ENCODE measurements at places on chromosomes 2 and 18. TPM values are rescaled to one million over a fixed set of nuclear protein-coding genes. Genes with fewer than 3 reads are reported as not detected.

The PFN4 gene
- 1.00 TPM for total RNA-seq

The SCN2A gene
- total RNA-seq, result 117 TPM

The SERPINB3 gene
- total RNA-seq, result not detected

GRCh38 chr2:215052404-215052803, 86.0 kb downstream of the ABCA12 start:
- DNase-seq, result no peak

The LIMS4 gene
- total RNA-seq, result 0.45 TPM

DNA sequence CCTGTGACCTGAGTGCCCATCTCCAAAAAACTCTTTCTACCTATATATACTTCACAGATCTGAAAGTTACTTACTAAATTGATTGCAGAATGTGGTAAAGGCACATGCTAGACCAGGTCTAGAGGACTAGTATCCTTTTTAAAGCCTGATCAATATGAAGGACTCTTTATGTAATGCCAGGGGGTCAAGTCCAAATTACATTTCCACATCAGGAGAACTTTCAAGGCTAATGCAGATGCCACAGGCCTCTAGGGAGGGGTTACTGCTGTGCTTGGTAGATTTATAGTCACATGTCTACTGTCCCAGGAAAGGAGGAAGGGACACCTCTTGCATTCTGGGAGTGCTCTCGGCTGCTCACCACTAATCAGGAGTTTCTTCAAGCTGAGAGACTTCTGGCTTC, 118.4 kb upstream of the NOSTRIN start:
- DNase-seq, result no peak

DNA sequence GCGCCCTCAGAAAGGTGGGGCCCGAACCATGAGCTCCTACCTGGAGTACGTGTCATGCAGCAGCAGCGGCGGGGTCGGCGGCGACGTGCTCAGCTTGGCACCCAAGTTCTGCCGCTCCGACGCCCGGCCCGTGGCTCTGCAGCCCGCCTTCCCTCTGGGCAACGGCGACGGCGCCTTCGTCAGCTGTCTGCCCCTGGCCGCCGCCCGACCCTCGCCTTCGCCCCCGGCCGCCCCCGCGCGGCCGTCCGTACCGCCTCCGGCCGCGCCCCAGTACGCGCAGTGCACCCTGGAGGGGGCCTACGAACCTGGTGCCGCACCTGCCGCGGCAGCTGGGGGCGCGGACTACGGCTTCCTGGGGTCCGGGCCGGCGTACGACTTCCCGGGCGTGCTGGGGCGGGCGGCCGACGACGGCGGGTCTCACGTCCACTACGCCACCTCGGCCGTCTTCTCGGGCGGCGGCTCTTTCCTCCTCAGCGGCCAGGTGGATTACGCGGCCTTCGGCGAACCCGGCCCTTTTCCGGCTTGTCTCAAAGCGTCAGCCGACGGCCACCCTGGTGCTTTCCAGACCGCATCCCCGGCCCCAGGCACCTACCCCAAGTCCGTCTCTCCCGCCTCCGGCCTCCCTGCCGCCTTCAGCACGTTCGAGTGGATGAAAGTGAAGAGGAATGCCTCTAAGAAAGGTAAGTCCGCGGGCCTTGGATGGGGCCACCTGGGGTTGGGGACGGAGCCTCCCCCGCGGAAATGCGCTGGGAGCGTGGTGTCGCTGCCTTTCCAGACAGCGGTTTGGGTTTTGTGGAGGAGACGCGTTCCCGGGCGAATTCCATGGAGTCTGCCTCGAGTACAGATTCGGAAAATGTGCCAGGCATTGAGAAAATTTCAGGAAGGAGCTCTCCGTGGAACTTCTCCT, 559 bp downstream of the HOXD1 start:
- no peak for DNase-seq

GRCh38 chr2:42581257-42581656, 12.8 kb downstream of the MTA3 start:
- DNase-seq, result no peak

DNA sequence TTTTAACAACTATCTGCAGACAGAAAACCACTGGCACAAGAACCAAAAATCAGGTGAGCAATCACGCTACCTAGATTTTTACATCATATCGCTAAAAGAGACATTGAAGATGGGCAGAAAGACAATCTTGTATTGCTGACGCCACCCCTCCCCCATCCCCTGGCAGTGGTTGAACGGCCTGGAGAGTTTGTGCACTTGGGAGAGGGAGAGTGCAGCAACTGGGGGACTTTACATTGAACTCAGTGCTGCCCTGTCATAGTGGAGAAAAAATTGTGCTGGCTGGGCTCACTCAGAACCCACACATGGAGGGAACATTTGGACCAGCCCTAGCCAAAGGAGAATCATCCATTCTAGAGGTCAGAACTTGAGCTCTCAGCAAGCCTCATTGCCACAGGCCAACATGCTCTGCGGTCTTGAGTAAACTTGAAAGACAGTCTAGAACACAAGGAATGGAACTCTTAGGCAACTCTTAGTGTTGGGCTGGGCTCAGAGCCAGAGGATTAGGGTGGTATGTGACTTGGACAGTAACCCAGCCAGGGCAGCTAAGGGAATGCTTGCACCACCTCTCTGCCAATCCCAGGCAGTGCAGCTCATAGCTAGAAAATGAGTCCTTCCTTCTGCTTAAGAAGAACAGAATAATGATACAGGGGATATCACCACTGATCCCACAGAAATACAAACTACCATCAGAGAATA, 220.0 kb upstream of the CYP26B1 start:
- no peak for DNase-seq

DNA sequence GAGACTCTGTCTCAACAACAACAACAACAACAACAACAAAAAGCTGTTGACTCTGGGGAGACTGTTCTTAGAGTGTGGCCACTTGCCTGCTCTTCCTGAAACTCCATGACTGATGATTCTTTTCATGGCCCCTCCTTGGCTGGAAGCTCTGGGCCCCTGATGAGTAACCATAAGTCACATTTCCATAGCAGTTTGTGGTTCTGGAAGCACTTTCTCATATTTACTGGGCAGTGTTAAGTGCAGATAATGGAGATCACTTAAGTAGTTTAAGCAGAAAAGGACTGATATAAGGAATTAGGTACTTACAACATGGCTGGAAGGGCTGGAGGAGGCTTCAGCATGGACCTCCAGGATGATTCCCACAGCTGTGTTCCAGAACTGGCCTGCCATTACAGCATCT, 147.3 kb upstream of the DLX2 start:
- DNase-seq, result no peak

- no peak for DNase-seq
Observed at GRCh38 chr18:7918701-7919100, 351.6 kb downstream of the PTPRM start.

- DNase-seq, result no peak
Observed at GRCh38 chr2:120298173-120298835, 45.7 kb downstream of the RALB start.

DNA sequence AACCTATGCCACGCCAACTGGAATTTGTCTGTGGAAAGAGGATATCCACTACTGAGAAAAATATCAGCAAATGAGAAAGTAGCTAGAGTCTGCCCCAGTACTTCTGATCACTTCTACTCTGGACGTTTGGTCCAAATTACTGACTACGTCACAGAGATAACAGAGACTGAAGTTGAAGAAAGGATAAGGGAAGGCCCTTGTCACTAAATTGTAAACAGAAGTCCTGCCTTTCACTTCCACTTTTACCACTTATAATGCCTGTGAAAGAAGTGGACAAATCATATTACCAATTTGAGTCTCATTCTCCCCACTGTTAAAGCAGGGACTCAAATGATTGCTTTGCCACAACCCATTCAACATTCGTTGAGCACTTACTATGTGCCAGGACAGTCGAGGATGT, 173.9 kb upstream of the ERBB4 start:
- no peak for DNase-seq

GRCh38 chr2:128237081-128237534, 81.6 kb downstream of the HS6ST1 start:
- DNase-seq, result peak; percentile 14

The ANKRD62 gene
- 0.18 TPM for total RNA-seq

GRCh38 chr2:188969651-188970050, 4.5 kb upstream of the COL3A1 start:
- no peak for DNase-seq

The C2orf78 gene
- not detected for total RNA-seq

DNA sequence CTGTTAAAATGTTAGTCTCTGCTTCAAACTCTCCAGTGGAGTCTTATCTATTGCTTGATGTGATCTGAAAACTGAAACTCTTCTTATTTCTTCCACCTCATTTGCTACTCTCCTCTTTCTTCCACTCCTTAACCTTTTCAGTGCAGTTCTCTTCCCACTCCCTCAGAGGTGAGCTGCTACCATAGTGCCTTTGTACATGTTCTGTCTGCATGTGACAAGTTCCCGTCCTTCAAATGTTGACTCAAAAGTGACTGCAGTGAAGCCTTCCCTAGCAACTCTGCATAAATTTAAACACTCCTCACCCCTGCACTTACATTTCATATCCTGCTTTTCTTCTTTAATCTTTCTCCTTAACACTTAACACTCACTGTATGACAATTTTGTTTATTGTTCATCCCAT, 12.1 kb downstream of the SGO2 start:
- DNase-seq, result no peak

The FBLN7 gene
- total RNA-seq, result 5.3 TPM

DNA sequence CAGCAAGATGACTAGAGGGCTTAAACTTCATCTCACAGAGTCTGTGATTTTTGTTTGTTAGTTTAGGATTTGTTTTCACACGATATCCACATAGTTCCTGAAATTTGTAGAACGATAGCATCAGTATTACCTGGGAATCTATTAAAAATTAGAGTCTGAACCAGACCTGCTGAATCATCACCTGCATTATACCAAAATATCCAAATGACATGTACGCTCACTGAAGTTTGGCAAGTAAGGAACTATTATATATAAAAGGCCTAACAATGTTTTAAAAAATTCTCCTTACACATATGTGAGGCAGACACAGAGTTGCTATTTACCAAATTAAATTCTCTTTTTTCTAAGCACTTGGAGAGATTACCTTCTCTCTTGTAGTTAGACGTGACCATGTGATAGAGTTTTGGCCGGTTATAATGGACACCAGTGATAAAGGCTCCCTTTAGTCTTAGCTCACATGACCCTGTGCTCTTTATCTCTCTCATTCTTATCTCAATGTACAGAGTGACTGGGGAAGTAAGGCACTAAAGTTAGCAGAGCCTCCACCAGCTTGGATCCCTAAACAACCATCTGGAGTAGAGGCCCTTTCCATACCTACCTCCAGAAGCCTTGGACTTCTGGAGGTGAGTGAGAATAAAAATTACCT, 363.1 kb downstream of the DSC3 start:
- no peak for DNase-seq

DNA sequence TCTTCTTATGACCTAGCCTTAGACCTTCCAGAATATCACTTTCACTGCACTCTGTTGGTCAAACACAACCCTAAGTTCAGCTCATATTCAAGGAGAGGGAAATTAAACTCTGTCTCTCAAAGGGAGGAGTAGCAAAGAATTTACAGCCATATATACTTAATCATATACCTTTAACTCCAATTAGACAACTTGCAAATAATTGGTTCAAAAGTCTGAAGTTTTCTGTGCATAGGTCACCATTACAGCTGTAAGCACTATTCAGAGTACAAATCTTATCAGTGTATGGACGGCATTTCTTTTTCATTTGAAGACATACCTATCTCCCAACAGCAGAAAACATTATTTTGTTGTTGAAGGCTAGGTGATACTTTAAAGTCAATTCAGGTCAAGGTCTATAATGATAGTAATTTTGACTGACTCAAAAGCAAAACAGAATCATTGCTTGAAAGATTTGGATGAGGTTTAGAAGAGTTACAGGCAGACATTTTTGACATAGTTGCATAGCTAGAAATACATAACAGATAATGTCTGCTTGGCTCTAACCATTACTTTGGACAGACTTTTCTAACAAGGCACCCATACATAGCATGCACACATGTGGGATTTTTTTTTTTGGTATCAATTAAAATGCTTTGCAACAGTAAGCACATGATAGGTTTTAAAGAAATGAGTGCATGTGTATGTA, 131.5 kb downstream of the CPS1 start:
- no peak for DNase-seq

DNA sequence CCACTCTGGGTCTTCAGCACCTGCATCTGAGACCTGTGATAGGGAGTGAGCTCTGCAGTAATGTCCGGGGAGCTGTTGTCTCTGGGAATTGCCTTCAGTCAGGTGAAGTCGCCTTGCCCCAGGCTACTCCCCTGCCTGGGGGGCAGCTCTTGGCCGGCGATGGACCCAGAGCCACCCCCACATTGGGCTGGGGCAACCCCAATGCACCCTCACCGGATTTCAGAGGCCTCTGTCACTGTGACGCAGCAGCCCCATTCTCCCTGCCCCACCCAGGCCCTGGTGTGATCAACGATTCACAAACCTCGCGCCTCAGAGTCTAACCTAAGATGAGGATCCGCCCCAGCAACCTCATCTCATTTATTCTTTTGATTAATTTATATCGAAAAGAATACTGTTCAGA, 303.6 kb downstream of the NDUFA10 start:
- DNase-seq, result no peak
